ENCODE measurements at places on chromosomes 2 and 18.

DNA sequence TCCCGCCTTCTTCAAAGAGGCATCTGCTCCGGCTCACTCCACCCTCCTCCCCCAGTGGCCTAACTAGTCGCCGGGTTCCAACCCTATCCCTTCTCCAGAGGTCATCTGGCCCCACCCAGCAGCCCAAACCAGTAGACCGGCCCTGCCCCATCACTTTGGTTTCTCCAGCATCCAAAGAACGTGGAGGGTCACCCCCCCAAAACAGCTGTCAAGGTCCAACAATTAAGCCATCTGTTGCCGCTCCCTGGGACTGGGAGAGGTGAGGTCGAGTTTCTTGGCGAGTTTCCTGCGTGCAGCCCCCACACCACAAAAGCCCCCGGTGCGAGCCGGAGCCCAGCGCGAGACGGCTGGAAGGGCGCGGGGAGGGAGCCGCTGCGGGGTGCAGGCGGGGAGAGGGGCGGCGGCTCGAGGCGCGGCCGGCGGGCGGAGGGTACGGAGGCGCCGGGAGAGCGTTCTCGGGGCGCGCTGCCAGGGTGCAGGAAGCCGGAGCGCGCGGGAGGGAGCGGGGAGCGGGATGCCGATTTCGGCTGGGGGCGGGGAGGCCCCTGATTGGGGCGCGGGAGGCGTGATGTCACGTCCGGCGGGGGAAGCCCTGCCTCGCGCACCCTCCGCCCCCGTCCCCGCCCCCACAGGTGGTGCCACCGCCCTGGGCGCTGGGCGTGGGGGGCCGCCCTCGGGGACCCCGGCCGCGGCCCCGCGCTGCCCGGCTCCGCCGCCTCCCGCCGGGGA, 571 bp upstream of the GPC1 start:
- DNase-seq: peak; percentile 21

DNA sequence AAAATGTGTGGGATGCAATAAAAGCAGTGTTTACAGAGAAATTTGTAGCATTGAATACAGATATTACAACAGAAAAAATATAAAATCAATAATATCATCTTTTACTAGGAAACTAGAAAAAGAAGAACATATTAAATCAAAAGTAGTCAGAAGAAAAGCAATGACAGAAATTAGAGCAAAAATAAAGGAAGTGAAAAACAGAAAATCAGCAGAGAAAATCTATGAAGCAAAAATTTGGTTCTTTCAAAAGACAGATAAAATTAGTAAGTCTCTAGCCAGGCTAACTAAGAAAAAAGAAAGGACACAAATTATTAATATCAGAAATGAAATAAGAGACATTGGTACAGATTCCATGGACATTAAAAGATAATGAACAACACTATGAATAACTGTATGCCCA, 212.0 kb upstream of the MGAT5 start:
- no peak for DNase-seq

DNA sequence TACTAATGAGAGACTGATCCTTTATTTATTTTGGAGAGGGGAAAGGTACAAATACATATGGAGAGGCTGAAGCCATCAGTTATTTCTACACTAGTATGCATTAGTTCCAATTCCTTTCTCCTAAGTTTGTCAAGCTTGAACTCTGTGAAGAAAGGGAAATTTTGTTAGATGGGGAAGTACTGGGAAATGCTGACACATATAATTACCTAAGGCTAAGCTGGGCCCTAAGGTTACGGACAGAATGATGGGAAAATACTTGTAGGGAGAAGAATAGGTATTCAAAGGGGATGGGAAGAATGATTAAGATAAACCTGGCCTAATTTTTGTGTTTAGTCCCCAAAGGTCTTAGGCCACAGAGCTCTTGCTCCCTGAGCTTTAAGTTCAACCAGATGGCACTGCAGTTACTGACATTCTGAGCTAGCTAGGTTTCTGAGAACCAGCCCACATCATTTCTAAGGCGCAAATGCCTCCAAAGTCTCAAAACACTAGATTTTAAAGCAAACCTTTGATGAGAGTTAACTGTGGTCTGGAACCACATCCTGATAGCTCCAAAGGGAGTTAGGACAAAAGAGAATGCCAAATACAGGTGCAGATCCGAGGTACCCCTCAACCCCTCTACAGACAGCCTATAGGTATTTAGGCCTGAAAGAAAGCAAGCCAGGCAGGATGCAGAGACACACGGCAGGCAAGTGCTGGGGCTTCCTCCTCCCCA, 2.7 kb downstream of the TMEM163 start:
- DNase-seq: no peak

- DNase-seq: no peak
These were observed 233.7 kb upstream of the SPOPL start for GRCh38 chr2:138267902-138268254.

DNA sequence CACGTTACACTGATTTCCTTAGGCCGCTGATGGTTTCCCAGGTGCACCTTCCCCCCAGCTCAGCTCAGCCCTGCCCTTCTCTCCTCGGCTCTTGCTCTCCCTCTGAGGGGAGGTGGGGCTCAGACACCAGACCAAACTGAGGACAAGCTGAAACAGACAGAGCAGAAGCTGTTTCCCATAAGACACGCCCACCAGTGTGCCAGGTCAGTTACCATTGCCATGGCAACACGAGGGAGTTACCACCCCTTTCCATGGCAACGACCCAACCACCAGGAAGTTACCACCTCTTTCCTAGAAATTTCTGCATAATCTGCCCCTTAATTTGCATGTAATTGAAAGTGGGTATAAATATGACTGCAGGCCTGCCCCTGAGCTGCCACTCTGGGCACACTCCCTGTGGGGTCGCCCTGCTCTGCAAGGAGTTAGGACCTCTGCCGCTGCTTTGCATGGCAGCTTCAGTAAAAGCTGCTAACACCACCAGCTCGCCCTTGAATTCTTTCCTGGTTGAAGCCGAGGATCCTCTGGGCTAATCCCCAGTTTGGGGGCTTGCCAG, 120.9 kb upstream of the SMIM21 start:
- DNase-seq: peak; percentile 46

DNA sequence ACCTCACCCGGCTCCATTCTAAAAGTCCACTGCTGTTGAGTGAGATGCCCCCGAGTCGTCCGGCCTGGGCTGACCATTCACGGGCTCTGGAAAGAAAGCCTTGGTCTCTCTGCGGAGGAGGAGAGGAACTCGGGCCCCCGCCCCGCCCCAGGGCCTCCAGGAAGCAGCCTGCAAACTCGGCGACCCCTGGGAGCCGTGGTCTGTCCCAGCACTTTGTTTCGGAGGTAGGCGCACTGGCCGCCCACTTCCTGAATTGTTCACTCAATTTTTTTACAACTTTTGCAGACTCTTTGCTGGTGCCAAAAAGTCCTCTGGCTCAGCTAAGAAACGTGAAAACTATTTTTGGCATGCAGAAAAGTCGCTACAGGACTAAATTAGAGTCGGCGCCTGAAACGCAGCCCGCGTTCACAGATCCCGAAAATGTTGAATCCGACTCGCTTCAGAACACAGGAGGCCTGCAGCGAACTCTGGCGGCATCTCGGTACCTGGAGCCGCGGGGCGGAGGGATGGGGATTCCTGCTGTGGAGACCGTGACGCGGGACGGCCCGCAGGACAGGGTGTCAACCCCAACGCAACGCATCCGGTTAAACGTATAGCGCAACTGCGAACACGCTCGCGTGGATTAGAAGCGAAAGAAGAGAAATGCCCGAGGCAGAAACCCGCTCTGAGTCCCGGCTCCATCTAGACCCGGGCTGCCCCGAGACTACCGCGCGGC, 1.5 kb downstream of the PXDN start:
- DNase-seq: no peak

- no peak for DNase-seq
These were observed 179.5 kb downstream of the PTGR3 start for GRCh38 chr18:75029481-75029880.

DNA sequence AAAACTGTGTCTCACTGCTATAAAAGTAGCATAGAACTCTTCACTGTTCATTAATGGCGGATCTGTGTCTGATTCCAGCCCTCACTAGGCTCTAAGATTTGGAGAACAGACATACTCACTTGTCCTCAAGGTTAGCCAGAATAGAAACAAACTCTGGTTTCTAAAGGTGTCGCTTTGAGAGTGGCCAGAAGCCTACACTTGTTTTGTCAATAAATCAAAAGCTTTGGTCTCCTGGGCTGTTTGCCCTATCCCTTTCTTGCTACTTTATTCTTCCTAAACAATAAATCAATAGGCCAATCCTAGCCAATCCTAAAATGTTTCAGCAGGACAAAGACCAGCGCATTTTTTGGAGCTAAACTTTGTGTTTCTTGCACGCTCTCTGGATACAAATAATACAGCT, 1064.6 kb upstream of the CHAC2 start:
- DNase-seq: no peak

DNA sequence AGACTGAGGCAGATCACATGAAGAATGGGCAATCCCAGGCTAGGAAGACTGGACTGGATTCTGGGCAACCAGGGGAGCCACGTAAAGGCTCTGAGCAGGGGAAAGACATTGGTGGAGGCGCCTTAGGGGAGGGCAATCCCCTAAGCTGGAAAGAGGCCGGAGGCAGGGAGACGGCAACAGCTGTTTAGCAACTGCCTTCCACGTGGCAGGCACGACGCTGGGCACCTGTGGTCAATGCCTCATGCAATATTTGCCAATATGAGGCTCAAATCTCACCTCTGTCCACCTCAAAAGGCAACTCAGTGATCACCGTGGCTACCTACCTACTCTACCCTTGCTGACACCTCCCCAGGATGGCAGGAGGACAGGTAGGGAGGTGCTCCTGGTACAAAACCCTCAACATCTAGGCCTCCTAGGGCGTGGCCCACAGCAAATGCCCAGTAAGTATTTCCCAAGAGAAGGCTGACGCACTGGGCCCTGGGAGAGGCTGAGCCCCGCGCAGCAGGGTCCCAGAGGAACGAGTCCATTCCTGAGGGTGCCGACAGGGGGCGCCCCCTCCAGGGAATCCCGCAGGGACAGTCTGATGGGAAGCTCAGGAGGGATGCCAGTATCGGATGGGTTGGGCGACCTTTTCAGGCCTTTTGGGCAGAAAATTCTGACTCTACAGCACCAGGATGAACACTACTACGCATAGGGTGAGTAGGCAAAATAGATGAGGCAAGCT, 8.9 kb downstream of the BOLA3 start:
- no peak for DNase-seq

DNA sequence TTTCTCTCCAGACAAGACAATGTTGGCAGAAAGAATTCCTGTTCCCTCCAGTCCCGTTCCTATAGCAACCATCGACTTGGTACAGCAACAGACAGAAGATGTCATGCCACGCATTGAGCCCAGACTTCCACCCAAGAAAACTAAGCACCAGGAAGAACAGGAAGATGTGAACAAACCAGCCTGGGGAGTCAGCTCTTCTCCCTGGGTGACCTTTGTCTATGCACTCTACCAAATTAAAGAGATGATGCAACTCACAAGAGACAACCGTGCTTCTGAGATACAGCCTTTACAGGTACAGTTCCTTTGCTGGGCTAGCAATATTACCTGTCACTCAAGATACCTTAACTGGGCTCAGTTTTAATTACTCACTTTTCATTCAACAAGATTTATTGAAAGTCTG, 37.1 kb downstream of the NEMP2 start:
- no peak for DNase-seq

Data from OCI-M1 (cell line).